ENCODE measurements at places on chromosomes 1 and 21. TPM values are rescaled to one million over a fixed set of nuclear protein-coding genes. Genes with fewer than 3 reads are reported as not detected.

DNA sequence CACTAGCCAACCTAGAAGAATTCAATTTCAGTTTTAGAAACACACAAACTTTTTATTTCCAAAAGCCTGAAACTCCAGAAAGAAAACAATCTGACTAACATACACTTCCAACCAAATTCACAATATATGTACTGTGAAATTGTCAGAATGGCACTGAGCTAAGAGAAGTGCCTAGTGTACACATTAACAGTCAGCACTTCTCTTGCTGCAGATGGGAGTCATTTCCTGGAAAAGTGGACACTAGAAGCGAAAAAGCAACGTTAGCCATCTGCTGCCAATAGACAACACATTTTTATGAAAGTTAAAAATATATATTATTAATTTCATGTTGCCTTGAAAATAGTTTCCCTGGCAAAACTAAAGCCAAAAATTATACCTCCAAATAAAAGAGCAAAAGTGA lies 66.1 kb downstream of the EPS15 start:
- DNase-seq, result no peak

DNA sequence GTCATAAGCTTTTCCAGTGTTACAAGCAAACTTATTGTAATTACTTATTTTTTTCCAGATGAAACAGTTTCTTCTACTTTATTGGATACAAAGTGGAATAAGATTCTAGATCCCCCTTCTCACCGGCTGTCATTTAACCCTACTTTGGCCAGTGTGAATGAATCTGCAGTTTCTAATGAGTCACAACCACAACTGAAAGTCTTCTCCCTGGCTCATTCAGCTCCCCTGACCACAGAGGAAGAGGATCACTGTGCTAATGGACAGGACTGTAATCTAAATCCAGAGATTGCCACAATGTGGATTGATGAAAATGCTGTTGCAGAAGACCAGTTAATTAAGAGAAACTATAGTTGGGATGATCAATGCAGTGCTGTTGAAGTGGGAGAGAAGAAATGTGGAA lies 95.5 kb downstream of the ZFYVE9 start:
- no peak for DNase-seq

DNA sequence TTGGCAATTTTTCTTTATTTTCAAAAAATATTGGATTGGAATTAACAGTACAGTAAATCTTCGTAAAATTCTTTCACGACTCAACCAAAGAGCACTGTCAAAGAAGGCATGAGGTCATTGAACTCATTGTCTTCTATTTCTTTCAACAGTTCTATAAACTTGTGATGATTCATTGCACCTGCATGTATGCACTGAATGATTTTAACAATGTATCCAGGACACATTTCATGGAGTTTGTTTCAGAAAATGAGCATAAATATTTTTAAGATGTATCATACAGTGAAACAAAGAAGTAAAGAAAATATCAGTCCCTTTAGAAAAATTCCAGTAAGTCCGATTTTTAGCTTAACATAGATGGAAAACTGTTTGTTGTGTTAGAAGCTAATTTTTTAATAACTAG lies 33.6 kb upstream of the CD34 start:
- no peak for DNase-seq

GRCh38 chr1:175713381-175713780 lies 30.0 kb downstream of the TNR start:
- no peak for DNase-seq

DNA sequence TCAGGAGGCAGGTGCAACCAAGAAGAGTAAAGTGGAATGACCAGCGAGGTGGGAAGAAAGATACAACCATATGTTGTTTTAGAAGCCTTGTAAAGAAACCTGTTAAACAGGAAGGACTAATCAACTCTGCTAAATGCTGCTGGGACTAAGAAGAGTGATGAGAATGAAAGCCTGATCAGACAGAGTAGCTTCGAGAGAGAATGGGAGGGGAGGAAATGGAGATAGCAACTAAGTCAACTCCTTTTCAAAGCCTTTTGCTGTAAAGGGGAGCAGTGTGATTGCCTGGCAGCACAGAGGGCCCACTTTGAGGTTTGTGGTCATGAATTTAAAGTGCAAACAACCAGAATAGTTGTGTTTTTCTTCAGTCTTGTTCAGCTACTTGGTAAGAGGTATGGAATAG lies 31.4 kb downstream of the SLC30A7 start:
- no peak for DNase-seq

DNA sequence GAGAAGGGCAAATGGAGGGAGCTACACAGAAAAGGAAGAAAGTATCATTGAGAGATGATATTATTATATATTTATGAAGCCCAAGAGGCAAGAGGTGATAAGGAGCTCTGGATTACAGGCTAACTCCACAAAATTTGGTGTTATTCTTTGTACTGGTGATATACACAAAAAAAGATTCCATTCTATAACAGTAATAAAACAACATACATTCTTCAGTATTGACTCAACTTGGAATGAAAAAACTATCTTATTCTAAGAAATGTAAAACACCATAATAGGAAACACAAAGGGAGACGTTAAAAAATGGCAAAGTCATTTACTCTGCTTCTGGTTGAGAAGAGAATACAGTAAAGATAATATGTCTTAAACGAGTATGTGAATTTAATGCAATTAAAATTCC lies 99.4 kb downstream of the TEX35 start:
- no peak for DNase-seq

- DNase-seq, result no peak
These were observed 55.1 kb downstream of the SLC22A15 start for GRCh38 chr1:116031302-116031835.

DNA sequence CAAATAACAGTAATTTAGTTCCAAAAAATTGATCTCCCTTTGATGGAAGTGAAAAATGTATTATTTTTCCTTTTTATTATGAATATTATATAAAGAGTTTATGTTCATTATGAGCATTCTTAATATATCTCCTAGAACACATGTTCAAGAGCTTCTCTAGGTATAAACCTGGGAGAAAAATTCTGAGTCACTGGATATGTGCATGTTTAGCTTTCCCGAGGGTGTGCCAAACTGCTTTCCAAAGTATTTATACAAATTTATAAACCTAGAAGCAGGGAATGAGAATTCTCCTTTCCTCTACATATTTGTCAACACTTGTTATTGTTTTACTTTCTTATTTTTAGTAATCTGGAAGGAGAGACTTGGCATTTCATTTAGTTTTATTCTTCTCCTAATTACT lies 25.0 kb downstream of the XCL2 start:
- DNase-seq, result no peak

GRCh38 chr1:8137481-8138244 lies 111.6 kb upstream of the ERRFI1 start:
- DNase-seq, result peak; percentile 68

DNA sequence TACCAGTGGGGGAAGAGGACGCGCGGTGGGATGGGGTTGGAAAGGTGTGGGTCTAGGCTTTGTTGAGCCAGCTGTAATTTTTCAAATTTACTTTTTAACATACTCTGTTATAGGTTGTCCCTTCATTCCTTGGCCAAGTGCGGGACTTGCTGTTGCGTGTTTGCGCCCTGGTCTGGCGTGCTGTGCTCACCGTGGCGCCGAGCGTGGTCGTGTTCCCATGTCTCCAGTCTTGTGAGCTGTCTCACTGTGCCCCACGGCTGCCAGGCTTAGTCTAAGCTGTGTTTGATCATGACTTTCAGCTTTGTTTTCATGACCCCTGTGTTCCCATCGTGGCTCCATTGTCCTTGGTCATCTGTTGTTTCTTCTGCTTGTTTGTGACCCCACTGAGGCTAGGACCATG lies 26.0 kb downstream of the TRAPPC10 start:
- DNase-seq, result no peak

GRCh38 chr1:145690587-145691558 lies 16.3 kb downstream of the PDZK1 start:
- peak; percentile 54 for DNase-seq

- no peak for DNase-seq
These were observed 8.2 kb downstream of the HECTD3 start for GRCh38 chr1:45002650-45003645.

GRCh38 chr1:16888860-16889816 lies 6.6 kb upstream of the RNU1-2 start:
- DNase-seq, result no peak

GRCh38 chr1:17965515-17966100 lies 142.0 kb upstream of the IGSF21 start:
- DNase-seq, result no peak

DNA sequence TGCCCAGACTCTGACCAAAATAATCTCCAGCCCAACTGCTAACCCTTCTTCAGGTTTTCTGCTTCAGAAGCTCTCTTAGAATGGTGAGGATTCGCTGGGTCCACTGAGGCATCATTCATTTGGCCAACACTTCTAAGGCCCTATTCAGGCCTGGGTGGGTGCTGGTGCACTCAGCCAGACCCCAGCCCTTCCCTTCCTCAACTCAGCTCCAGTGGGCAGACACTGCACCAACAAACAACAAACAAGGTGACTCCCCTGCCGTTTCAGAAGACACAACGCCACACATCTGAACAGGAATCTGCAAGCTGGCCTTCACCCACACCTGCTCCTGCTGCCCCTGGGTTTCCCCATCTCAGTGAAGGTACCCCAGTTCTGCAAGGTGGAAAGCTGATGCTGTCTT lies 6.0 kb downstream of the HEYL start:
- DNase-seq, result no peak

GRCh38 chr21:33884376-33885171 lies 31.0 kb downstream of the ATP5PO start:
- DNase-seq, result no peak

DNA sequence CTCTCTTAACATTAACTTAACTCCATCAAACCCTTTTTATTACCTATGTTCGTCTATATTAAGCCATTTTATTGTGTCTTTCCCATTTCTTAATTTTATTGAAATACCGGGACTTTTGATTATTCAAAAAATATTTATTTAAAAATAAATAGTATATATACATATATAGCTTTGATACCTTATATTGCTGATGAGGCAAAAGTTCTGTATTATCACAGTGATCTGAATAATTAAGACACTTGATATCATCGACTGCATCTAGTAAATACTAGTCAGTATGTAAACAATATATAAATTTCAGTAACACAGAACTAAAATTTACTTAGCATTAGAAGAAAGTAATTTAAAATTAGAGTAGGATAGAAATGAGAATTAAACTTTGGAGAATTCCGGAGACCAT lies 22.0 kb downstream of the TTLL7 start:
- DNase-seq, result no peak

DNA sequence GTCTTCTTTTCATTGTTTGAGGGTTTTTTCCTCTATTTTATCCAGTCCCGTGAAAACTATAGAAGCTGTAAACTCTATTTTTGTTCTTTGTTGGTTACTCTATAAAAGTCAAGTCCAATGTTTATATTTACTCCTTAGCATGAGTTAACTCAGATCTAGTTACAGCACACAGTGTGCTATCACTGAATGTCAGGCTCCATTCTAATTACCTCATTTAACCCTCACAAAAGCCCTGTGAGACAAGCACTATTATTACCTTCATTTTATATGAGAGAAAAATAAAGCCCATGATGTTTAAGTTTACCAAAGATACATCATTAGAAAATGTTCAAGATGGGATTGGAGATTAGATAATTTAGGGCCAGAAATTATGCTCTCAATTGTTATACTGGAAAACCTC lies 251.4 kb upstream of the SNX7 start:
- DNase-seq, result no peak

DNA sequence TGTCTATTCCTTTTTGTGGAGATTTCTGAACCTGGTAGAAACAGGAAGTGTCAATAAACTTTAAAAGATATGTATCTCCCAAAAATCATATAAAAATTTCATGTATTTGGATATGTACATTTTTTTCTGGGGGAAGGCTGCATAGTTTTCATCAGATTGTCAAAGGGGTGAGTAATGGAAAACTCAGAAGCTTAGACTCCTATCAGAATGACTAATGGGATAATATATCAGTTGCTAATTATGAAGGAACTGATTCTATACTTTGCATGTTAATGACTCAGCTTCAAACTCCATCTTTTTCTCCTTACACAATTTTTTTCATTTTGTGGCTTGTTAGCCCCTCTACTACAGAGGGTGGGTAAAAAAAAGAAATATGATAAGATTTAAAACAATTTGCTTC lies 55.9 kb downstream of the GON4L start:
- no peak for DNase-seq

GRCh38 chr1:165697491-165697880 lies 876 bp downstream of the ALDH9A1 start:
- DNase-seq, result no peak

DNA sequence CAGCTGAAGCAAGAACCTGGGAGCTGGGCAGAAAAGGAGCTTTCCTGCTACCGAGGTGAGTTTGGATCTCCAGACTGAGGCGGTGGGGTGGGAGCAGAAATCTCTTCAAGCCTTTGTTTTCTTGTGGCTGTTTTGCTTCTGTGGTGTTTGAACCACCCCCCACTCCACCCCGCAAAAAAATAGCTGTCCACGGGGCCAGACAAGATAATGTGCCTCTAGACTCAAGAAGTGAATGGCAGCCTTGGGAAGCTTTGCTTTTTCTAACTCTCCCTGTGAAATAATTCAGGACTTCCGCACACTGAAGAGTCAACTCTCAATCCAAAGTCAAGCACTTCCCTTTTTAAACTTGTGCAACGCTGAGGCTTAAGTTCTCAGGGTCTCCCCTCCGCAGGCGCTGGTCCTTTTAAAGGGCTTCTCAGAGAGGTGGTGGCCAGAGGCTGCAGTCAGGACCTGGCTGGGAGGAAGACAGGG lies 159.6 kb upstream of the COA6 start:
- no peak for DNase-seq

GRCh38 chr1:199937161-199937560 lies 90.3 kb upstream of the NR5A2 start:
- DNase-seq, result no peak

DNA sequence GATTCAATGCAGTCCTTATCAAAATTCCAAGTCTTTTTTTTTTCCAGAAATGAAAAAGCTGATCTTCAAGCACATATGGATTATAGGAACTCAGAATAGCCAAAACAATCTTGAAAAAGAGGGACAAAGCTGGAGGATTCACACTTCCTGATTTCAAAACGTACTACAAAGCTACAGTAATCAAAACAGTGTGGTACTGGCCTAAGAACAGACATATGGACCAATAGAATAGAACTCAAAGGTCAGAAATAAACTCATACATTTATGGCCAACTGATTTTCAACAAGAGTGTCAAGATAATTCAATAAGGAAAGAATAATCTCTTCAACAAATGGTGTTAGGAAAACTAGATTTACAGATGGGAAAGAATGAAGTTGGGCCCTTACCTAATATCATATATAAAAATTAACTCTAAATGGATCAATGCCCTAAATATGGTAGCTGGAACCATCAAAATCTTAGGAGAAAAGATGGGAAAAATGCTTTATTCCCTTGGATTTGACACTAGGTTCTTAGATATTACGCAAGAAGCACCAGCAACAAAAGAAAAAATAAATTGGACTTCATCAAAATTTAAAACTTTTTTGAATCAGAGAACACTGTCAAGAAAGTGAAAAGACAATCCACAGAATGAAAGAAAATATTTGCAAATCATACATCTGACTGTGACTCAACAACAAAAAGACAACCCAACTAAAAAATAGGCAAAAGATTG lies 4.0 kb upstream of the KRTAP10-12 start:
- no peak for DNase-seq

The OR6K3 gene
- not detected for total RNA-seq

The ZNF496 gene
- total RNA-seq, result 14.6 TPM

The SSR2 gene
- 284 TPM for total RNA-seq

The PPIAL4G gene
- not detected for total RNA-seq

The FYB2 gene
- 1.4 TPM for total RNA-seq

The PTPRC gene
- total RNA-seq, result not detected

The RNF207 gene
- total RNA-seq, result 9.8 TPM

The LRRC71 gene
- not detected for total RNA-seq

The RIMS3 gene
- 5.4 TPM for total RNA-seq

The TMEM125 gene
- not detected for total RNA-seq

The FCRL6 gene
- not detected for total RNA-seq

The PEF1 gene
- total RNA-seq, result 57.1 TPM

Measured in HepG2 (cell line).